ENCODE measurements at places on chromosomes 7 and 10. TPM values are rescaled to one million over a fixed set of nuclear protein-coding genes. Genes with fewer than 3 reads are reported as not detected.

DNA sequence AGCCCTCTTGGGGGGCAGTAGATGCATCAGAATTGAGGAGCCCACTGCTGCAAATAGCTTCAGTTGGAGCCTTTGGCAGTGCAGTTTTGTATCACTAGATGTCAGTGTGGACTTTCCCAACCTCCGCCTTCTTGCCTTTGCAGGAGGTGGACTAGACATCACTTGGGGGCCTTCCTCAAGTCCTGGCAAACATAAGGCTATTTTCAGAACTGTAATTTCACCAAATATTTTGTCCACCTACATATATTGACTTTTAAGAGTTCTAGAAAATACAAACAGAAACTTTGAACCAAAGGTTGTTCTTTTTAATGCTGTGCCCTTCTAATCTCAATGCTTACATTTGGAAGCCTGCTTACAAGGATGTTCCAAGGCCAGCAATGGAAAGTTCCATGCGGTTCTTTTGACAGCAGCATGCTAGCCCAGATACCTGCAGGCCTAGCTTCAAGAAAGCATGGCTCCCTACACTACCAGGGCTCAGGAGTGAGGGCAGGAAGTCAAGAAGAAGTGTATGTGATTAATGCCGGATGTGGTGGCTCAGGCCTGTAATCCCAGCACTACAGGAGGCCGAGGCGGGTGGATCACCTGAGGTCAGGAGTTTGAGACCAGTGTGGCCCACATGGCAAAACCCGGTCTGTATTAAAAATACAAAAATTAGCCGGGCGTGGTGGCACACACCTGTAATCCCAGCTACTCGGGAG lies 8.0 kb upstream of the ZNRF2 start:
- DNase-seq, result peak; percentile 61

GRCh38 chr10:28991333-28992270 lies 297.3 kb upstream of the LYZL1 start:
- peak; percentile 57 for DNase-seq

DNA sequence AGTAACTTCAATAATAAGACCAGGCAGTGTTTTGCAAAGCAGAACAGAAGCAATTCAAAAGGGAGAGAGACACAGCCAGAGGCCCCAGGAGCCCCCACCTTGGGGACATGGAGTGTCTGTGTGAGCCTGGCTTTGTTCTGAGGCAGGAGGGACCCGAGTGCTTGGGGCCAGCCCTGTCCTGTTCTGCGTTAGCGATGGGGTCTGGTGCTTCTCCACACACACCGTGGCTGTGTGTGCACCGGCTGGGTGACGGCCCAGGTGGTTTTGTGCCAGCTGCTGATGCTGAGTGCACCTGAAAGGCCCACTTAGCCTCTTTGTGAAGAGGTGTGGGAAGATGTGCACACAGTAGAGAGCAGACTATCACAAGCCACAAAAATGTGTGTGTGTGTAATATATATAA lies 468.9 kb downstream of the DNAJB6 start:
- DNase-seq, result no peak

DNA sequence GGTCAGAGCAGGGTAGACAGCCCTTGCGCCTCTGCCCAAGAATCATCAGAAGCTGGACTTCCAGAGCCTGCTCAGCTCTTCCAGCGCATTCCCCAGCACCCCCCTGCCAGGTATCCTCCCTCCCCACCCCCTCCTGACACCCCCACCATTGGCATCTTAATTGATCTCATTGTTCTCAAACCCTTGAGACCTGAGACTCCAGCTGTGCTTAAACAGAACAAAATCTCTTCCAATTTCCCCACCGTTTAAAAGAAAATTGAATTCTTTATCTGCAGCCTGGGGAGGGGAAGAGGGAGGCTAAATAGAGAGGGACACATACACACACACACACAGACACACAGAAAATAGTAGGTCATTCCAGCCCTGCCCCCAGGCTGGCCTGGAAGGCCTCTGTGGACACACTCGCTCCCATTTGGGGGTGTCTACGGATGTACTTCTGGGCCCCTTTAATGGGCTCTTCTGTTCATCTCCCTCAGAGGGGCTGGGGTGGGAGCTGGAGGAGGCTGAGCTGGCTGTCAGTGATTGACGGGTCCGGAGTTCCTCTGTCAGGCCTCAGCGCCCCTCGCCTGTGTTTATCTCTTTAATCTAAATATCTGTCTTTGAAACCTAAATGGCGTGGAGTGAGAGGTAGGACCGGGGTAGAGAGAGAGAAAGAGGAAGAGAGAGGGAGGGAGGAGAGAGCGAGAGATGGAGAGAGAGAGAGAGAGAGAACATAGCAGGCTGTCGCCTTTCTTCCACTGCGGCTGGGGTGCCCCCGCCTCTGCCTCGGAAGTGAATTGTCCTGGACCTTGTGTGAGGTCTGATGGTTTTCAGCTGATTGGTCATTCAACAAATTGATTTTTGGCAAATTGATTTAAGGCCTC lies 61.7 kb downstream of the C10orf105 start:
- DNase-seq, result peak; percentile 68

DNA sequence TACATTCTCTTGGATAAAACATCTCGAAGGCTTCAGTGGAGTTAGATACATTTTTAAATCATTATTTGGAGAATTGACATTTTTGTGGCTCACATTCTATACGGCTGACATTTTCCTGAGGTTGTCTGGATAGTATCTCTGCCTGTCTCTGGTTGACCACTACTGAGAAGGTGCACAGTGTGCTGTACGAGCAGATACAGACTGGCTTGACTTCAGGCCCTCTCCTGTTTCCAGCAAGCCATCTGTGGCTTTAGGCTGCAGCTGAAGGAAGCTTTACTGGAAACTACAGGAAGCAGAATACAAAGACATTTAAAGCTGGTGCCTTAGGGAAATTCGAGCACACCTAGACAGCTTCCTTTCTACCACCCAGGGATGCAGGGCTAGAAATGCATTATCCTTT lies 39.3 kb upstream of the RSU1 start:
- DNase-seq, result peak; percentile 26

- DNase-seq, result no peak
Measured at GRCh38 chr10:22615819-22616499, 98.4 kb downstream of the PIP4K2A start.

DDC gene
- polyA plus RNA-seq, result 257 TPM

GRCh38 chr7:114759347-114760062 lies 162.4 kb upstream of the MDFIC start:
- no peak for DNase-seq

DNA sequence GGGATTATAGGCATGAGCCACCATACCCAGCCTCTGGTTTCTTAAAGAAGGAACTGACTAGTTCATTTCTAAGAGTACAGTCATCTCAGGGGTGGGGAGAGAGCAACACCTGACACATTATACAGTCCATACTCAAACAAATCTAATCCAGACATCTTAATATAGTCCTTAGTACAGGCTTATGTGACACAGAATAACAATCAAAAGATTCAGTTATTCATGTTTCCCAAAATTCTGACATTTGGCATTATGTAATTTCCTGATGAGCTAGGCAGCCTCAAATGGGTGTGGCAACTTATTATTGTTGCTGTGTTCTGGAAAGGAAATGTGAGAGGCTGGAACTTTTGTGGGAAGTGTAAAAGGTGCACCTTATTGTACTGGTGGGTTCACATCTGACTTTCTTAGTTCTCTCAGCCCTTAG lies 116.3 kb downstream of the WDFY4 start:
- no peak for DNase-seq

DNA sequence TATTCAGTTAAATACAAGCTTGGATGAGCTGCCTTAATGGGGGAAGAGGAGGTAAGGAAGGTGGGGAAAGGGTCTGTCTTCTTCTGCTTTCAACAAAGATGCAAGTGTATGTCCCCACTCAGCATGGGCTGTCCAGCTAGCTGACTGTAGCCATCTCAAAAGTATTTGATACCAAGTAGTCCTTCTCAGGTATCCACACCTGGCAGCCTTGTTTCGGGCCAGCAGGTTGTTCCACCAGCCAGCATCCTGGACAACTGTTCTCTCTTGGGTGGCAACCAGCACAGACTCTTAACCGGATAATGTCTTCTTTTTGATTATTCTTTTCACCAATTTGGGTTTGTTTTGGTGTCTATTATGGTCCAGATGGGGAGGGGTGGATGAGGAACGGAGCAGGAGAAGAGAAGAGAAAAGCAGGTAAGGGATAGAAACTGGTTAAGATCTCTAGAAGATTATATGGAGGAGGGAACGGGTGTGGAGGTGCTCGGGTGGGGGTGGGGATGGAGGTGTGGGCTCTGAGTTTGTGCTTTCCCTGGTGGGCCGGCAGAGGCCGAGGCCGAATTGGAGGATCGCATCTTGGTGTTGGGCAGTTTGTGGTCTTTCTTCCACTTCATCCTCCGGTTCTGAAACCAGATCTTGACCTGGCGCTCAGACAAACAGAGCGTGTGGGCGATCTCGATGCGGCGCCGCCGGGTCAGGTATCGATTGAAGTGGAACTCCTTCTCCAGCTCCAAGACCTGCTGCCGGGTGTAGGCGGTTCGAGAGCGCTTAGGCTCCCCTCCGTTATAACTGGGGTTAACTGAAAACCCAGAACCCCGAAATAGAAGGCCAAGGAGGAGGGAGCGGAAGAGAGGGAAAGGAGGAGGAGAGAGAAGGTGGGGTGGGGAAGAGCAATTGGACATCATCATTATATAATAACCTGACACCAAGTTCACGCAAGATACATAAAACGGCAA lies 1.5 kb downstream of the HOXA4 start:
- DNase-seq, result no peak

DNA sequence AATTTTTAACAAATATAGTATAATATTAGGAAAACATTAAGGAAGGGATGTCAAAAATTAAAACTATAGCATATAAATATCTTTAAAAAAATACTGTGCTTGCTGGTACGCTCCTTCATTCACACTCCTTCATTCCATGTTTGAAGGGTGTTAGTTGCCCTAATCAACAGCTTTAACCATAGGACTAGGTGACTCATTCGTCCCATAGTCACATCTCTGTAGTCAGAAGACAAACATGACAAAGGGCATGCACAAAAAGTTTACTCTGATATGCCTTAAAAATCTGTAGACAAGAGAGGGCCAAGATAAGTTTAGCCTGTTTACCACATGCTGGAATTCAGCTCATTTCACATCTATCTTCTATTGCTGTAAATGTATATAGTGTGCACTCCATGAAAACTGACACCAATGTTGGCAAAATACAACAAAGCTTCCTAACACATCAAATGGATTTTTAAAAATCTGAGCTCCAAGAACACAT lies 646 bp downstream of the FAM13C start:
- no peak for DNase-seq

DNA sequence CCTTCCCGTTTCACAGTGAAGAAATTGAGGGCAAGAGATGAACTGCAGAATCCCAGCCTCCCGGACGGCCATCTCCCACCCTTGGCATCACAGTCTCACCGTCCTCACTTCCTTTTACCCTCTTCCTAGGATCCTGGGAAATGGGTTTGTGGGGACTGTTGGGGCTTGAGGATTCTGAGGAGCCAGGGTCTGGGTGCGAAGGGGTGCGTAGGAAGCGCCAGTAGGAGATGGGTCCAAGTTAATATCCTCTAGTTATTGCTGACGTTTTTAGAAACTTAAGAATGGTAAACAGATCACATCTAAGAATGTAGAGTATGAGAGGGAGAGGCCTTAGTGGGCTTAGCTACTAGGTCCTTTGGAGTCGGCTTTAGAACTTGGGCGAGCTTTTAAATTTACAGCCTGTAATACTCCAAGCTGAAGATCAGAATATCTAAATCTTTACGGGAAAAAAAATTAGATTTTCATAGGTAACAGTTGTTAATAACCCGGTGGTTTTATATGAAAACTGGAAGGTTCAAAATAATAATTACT lies 696 bp downstream of the MALSU1 start:
- DNase-seq, result no peak

HOXA5 gene
- polyA plus RNA-seq, result 19.4 TPM

- DNase-seq, result no peak
Measured at GRCh38 chr7:54729107-54729506, 29.9 kb downstream of the SEC61G start.

GRCh38 chr10:99115703-99116102 lies 119.9 kb downstream of the HPSE2 start:
- no peak for DNase-seq

ITGA8 gene
- 10.8 TPM for polyA plus RNA-seq

DNA sequence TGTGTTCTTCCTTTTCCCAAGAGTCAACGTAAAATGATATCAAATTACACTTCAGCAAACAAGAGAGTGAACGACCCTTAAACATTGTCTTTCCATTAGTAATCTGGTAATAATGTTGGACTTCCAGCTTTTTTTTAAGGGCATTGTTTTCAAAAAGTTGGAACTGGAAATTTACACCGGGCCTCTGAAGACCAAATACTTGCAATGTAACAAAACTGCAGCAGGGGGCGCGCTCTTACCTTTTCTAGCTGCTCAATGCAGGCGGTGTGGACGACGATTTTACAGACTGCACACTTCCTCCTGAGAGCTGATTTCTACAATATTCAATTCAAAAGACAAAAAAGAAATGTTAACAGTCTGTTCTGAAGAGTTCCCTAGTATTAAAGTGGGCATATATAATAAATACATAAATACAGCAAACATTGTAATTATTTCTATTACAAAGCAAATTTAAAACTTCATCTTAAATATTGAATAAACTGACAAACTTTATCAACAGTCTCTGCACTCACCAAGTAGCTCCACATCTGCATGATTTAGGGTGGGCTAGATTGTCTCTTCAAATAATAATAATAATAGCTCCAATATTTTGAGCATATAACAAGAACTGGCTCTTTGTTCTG lies 190.4 kb downstream of the DGKI start:
- DNase-seq, result peak; percentile 78

DNA sequence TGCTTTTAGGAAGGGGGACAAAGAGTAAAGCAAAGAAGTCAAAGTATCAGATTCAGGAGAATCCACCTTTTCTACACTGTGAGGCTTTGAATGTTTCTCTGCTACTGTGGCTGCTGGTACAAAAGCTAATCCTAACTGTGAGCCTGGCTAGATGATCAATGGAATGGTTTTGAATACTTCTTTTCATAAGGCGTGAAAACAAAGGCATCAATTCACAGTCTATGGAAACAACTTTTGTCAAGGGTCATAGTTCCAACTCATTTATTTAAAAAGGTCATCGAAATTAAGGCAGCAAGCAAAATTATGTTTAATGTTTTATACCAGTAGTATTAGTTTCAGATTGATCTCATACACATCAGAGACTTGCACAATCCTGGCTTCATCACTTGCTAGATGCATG lies 118.1 kb downstream of the CTTNBP2 start:
- DNase-seq, result no peak

DENND2A gene
- polyA plus RNA-seq, result 6.5 TPM

- DNase-seq, result no peak
Measured at GRCh38 chr10:113326160-113327111, 226.4 kb upstream of the HABP2 start.

DNA sequence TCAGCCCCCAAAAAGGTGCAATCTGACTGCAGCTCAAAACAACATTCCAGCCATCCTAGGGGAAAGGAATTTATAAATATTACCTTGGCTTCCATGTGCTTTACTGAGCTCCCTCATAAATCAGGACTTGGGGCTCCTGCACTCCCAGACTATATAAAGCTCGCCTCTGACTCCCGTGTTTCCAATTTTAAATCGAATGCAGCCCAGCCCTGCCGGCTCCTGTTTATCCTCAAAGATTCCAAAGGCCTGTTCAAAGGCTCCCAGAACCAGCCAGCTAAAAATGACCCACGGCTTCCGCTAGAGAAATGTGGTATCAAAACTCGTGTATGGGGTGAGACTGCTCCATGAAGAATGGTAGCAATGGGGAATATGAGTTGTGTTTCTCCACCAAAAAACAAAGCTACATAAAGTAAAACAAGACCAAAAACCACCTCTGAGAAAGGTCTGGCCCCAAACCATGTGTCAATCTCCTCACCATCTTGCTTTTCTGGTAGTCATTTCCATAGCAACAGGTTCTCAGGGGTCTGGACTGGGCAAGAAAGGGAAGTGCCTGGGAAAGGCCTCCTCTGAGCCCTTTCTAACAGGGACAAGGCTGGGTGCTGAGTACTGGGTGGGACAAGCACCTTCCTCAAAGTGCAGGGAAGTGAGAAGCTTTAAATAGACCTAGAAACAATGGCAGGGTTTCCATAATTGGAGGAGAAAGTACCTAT lies 5.1 kb downstream of the CALML3 start:
- DNase-seq, result no peak
